Metanephros (tissue), 2 donors: ENCODE measurements at places on chromosomes 2 and 18. TPM values are rescaled to one million over a fixed set of nuclear protein-coding genes. Genes with fewer than 3 reads are reported as not detected.

The CCDC85A gene
- 4.2 TPM for total RNA-seq

The IMPACT gene
- total RNA-seq, result 30.8 TPM

The ASB18 gene
- total RNA-seq, result 2.0 TPM

The TSPYL6 gene
- not detected for total RNA-seq

The SERPINB3 gene
- total RNA-seq, result not detected

The TMEM247 gene
- not detected for total RNA-seq

The ANKRD44 gene
- total RNA-seq, result 44.1 TPM
